GM20000 (cell line): ENCODE measurements at places on chromosomes 11 and 22.

DNA sequence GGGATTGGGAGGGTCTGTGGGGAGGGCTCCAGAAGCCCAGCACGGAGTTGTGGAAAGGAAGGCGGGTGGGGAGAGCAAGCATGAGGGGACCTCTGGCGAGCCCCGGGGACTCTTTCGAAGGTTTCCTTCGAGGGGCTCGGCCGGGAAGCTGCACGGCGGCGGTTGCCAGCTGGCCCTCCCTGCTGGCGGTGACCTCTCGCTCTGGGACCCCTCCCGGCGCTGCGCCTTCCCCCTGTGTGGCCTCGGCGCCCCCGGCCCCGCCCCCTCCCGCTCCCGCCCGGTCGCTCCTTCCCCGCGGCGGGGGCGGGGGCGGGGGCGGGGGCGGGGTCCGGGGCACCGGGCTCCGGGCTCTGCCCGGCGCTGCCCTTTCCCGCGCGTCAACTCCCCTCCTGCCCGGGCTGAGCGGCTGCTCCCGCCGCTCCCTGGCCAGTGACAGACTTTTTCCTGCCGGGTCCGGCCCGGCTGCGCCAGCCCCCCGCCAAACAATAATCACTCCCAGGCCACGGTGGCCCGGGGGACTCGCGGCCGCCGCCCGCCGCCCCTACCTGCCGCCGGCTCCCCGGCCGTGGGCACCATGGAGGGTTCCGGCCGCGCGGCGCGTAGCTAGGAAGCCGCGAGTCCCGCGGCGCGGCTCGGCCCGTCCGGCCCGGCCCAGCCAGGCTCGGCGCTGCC, 941 bp downstream of the CLCF1 start:
- peak; percentile 53 for DNase-seq

- DNase-seq = no peak
These were observed 26.1 kb downstream of the ABTB2 start for GRCh38 chr11:34331736-34332135.

DNA sequence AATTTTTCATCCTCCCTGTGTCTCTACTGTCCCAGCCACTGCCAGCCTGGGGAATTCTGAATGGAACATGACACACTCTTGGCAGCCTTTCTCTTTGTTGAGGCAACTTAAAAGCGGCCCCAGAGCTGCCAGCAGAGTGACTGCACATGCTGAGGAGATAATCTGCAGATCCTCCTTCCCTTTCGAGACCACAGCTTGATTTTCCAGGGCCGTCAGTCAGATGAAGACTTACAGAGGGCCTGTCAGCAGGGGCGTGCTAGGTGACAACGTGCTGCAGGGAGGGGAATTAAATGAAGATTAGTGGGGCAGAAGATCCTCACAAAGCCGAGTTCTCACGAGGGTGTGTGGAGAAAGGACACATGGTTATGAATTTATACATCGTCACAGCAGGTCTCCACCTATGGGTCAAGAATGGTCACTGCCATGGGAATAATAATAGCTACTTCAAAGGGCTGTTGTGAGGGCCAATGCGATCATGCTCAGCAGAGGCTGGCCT, 193.5 kb upstream of the PITPNB start:
- no peak for DNase-seq

- no peak for DNase-seq
These were observed 25.8 kb upstream of the LMO1 start for GRCh38 chr11:8289492-8289918.

- DNase-seq = no peak
These were observed 249.0 kb downstream of the CADM1 start for GRCh38 chr11:115255006-115255762.

DNA sequence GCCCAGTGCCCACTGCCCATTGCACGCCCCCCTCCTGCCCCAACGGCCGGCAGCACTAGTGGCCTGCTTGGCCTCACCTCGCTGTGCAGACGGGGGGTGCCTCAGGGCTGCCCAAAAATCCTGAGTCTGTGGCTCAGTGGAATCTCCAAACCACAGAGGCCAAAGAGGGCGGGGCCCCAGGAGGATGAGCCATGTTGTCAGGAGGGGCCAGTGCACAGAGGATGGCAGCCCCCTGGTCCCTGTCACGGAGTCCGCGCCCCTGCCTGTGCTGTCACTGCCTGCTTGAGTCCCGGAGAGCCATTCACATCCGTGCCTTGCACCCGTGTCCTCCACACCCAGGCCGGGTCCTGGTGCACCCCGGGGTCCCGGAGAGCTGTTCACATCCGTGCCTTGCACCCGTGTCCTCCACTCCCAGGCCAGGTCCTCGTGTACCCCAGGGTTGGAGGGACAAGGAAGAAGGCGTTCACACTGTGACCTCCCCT, 36.4 kb upstream of the MUC5AC start:
- no peak for DNase-seq

GRCh38 chr11:69120096-69120875, 35.4 kb upstream of the SMIM38 start:
- no peak for DNase-seq

DNA sequence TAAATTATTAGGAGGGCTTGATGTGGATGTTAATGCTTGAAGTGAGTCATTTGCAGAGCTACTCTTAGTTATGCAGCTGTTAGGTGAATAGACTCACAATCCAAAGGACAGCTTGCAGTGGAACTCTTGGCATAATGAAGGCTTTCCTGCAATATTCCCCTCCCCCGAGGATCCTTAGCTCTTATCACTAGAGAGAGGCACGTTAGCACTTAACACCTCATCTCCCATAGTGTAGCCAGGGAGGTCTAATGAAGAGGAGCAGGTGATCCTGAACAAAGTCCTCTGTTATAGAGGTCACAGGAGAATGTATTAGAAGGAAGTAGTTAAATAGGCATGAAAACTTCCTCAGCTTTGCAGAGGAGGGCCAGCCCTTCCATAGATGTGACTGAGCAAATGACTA, 919.2 kb upstream of the FAT3 start:
- no peak for DNase-seq

GRCh38 chr11:134312807-134313206, 19.0 kb upstream of the GLB1L2 start:
- no peak for DNase-seq

GRCh38 chr11:95849087-95849825, 59.0 kb downstream of the CEP57 start:
- DNase-seq = peak; percentile 11

- DNase-seq = no peak
These were observed 16.9 kb upstream of the ARHGAP42 start for GRCh38 chr11:100670140-100670539.

GRCh38 chr11:65487467-65488272, 11.2 kb upstream of the MALAT1 start:
- DNase-seq = peak; percentile 80

GRCh38 chr22:19174106-19175025, 4.2 kb downstream of the SLC25A1 start:
- no peak for DNase-seq

- no peak for DNase-seq
These were observed 20.6 kb downstream of the IFT27 start for GRCh38 chr22:36755316-36755715.

GRCh38 chr11:47437746-47438418, 11.1 kb downstream of the RAPSN start:
- DNase-seq = no peak

- DNase-seq = peak; percentile 58
These were observed 1.5 kb downstream of the CHEK1 start for GRCh38 chr11:125626288-125626950.

DNA sequence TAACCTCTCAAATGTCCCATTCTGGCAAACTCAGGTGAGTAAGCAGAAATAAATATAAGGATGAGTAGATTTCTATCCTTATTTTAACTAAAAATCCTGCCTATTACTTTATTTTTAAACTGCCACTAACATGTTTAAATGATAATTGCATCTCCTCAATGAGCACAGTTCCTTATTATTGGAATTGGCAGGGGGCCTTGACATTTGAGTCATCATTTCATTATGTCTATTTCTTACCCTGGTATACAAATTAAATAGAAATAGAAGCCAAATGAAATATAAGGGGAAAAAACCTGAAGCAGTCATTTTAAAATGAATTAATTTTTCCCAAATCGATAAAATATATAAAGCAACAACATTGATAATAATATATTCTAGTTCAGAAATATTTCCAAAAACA, 81.2 kb downstream of the GUCY1A2 start:
- DNase-seq = no peak

DNA sequence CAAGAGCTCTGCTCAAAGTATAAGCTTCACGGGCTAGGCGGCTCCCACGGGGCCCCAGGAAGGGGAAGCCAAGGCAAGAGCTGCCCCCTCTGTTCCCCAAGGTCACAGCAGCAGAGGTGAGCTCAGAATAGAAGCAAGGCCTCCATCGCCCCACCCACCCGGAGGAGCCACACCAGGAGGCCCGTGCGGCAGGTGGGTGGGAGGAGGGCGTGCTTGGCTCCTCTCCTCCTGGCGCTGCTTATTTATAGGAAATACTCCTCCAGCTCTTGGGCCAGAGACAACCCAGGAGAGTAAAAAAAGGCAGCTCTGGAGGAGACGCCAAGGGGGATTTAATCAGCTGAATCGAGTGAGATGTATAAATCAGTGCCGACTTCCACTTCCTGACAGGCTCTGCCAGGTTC, 87.8 kb downstream of the FEZ1 start:
- DNase-seq = no peak

DNA sequence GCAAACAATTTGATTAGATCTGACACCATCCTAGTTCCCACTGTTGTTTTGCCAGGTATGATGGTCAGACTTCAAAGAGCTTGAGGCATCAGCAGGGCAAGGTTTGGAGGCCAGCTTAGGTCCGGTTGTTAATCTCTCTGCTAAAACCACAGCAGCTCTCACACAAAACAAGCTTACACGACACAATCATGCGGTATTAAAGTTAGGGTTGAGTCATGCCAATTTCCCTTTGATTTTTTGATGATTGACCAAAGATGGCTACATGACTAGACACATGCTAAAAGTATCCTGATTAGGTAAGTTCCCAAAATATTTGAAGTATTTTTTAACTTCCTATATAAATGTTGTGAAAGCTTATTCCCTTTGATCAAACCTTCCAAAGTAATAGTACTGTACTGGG, 145.9 kb downstream of the ELP4 start:
- no peak for DNase-seq

- DNase-seq = no peak
These were observed 7.1 kb downstream of the PRPF19 start for GRCh38 chr11:60899046-60899936.

DNA sequence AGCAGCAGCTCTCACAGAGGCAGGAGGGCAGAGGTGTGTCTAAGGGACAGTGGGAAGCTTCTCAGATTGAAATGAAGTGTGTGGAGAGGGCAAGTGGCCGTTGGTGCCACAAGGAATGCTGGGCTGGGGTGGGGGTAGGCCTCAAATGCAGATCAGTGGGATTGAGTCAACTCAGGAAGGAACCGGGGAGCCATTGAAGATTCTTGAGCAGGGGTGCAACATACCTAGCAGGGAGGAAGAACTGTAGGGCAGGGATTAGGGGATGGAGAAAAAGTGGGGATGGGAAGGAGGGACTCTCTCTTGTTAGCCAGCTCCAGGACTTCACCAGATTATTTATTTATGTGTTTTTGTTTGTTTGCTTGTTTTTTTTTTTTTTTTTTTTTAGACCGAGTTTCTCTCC, 2.9 kb upstream of the SEC14L2 start:
- no peak for DNase-seq

GRCh38 chr11:73240190-73240781, 22.2 kb downstream of the P2RY2 start:
- DNase-seq = no peak

- no peak for DNase-seq
These were observed 126.7 kb upstream of the BLID start for GRCh38 chr11:122242731-122243130.

- no peak for DNase-seq
These were observed 18.3 kb downstream of the SLC5A12 start for GRCh38 chr11:26703411-26704191.

DNA sequence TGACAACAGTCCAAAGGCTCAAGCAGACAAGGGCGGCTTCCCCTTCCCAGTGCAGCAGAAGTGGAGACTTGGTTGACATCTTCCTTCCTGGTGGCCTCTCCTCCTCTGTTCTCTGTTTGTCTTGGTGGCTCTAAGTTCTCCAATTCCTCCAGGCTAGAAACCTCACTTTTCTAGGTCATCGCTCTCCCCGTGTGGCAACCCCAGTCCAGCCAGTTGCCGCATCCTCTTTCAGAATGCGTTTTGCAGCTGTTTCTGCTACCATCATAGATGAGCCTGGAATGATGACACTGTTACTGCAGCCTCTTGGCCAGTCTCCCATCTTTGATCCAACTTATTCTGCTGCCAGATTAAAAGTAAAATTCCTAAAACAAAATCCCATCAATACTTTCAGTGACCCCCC, 201.5 kb downstream of the TRIM29 start:
- DNase-seq = no peak

GRCh38 chr11:108137212-108137611, 15.8 kb downstream of the ACAT1 start:
- no peak for DNase-seq

- DNase-seq = peak; percentile 51
These were observed 67.0 kb downstream of the IGLL5 start for GRCh38 chr22:22954656-22955055.

- no peak for DNase-seq
These were observed 28.1 kb upstream of the FBXO3 start for GRCh38 chr11:33802194-33802950.

GRCh38 chr22:31282748-31283468, 9.4 kb downstream of the PIK3IP1 start:
- DNase-seq = no peak

DNA sequence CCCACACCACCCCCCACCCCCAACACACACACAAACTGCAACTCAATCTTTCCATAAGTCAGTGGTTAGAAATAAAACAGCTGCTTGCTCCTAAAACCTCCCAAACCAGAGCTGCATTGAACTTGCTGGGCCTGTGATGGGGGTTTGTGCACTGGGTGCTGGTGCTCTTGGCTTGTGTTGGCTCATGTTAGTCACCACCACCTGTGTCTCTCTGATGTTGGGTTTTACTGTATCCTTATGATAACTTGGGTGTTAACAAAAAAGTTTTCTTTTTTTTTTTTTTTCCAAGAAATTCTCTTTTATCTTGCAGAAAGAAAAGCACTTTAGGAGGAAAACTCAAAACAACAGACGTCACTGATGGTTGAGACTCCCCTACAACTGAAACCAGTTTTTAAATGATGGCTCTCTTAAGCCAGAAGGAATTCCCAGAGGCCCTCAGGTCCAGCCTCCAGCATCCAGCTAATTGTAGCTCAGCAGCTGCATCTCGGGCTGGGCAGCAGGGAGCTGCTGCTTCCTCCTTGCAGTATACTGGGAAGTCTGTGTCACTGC, 79.9 kb upstream of the DRD2 start:
- no peak for DNase-seq

DNA sequence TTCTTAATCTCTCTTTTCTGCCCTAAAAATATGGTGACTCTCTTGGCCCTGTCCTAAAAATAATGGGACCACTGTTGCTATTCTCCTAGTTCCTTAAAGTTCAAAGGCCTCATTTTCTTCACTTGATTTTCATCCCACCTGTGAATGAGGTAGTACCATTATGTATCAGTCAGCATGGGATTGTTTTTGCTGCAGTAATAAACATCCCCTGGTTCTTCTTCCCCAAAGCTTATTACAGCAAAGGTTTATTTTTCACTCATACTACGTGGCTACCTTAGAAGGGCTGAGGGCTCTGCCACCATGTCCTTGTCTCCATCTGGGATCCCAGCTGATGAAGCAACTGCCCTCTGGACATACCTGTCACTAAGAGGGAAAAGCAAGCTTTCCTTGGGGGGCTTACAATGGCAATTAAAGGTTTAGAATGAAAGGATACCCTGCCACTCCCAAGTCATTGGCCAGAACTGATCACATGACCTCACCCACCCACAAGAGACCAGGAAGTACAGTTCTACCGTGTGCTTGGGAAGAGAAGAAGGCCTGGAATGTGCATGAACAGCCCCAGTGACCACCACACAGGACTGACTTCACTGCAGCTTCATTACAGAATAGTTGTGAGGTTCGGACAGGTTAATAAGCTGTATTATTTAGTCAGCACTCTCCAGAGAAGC, 7.8 kb downstream of the TTC38 start:
- no peak for DNase-seq
